Amniotic epithelial cell (primary cell): ENCODE measurements at places on chromosomes 5 and 9.

- no peak for DNase-seq
Observed at GRCh38 chr5:137612576-137612975, 113.5 kb upstream of the SPOCK1 start.

- DNase-seq = no peak
Observed at GRCh38 chr5:143116814-143117213, 286.7 kb downstream of the NR3C1 start.

- no peak for DNase-seq
Observed at GRCh38 chr9:90854637-90855175, 53.1 kb downstream of the SYK start.

DNA sequence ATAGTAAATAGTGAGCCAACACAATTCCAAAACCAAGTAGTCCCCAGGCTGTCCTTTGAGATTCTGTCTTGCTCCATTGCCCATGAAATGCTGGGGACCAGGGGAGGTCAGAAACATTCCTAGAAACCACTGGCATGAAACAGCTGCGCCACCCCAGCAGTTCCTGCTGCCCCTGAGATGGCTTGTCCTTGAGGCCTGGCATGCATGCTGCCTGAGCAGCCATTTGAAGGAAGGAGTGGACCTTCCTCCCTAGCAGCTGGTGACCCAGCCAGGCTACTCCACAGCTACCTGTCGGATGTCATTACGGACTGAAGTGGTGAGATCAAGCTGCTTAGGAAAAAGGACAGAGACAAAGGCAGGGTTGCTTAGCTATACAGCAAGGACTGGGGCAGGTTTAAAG lies 260.6 kb downstream of the DENND1A start:
- no peak for DNase-seq

GRCh38 chr9:14323985-14324650 lies 10.2 kb upstream of the NFIB start:
- no peak for DNase-seq

DNA sequence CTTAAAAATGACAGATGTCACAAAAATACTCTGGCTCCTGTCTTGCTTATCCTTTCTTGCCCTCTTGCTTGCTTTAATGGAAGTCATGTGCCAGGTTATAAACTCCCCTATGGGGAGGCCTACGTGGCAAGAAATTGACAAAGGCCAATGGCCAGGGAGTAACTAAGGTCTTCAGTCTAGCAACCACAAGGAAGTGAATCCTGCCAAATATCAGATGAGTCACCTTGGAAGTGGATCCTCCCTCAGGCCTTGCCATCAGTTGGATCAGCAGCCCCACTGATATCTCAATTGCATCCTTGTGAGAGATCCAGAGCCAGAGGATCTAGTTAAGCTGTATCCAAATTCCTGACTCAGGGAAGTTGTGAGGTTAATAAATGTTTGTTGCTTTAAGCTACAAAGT lies 82.8 kb downstream of the CAAP1 start:
- DNase-seq = peak; percentile 44

- no peak for DNase-seq
Observed at GRCh38 chr5:38802125-38802524, 43.7 kb upstream of the OSMR start.

GRCh38 chr5:16815432-16815831 lies 120.7 kb downstream of the MYO10 start:
- peak; percentile 33 for DNase-seq

- peak; percentile 5 for DNase-seq
Observed at GRCh38 chr9:82810915-82811314, 252.0 kb downstream of the RASEF start.

GRCh38 chr5:966345-966710 lies 42.3 kb upstream of the NKD2 start:
- no peak for DNase-seq

DNA sequence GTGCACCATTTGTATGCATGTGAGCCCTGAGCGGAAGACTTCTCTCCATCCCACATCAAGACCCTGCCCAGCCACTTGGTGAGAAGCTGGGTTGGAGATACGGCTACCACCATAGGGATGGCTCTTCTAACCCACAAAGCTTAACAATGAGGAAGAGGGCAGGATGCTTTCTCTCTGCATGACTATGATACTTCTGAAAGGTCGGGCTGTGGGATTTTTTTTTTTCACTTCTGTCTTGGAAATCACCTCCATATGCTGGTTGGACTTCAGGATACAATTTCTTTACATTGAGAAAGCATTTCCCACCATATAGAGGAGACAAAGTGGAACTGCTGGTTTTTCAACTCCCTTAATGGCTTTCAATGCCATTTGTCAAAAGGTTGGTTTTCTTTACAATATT lies 30.5 kb downstream of the ZNF366 start:
- no peak for DNase-seq

GRCh38 chr5:14497311-14497710 lies 84.3 kb upstream of the OTULINL start:
- no peak for DNase-seq

- DNase-seq = peak; percentile 79
Observed at GRCh38 chr5:157540707-157541446, 34.7 kb downstream of the ADAM19 start.

DNA sequence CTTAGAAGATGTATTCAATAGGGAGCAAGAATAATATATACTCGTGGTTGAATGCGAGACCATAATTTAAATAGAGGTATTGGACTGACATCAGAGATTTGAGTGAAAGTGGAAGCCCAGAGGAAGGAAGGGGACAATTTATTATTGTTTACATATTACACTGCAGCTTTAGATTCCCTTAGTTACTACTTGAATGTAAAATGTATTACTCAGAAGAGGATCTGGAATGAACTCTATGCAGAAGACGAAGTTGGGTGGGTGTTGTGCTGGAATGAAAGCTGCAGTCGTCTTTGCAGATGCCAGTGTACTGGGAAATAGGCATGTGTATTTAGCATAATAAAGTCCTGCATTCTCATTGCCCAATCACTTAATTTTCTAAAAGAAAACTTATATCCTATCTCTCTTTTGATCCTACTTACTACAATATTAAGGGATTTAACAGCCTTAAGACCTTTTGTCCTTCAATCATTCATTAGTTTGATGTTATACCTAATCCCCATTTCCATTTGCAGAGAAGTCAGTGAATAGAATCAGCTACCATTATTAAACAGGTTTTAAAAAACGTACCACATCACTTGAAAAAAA lies 570.7 kb upstream of the WWC1 start:
- peak; percentile 54 for DNase-seq
